SK-N-SH (cell line): ENCODE measurements at places on chromosomes 4 and X.

- DNase-seq, result no peak
Observed at GRCh38 chr4:48645225-48645794, 134.8 kb downstream of the FRYL start.

- no peak for DNase-seq
Observed at GRCh38 chr4:101114936-101115372, 232.4 kb downstream of the PPP3CA start.

DNA sequence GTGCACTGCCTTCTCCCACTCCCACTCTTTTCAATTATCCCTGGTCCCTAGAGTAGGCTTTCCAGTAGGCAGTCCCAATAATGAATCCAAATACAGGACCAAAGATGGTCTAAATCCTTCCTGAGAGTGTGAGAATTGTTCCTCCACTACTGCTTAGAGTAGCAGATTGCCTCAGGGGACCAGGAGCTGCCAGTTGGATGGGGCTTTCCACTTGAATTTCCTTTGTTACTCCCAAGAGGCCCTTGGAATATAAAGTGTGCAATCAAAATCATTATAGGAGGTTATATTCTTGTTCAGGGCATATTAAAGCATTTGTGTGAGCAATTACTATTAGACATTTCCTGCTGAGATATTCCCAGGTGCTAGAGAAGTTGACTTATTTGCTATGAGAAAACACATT is 156.6 kb upstream of the TLL1 start:
- no peak for DNase-seq

GRCh38 chr4:73967866-73968265 is 14.0 kb downstream of the PF4 start:
- DNase-seq, result no peak

- DNase-seq, result peak; percentile 17
Observed at GRCh38 chr4:176001151-176002006, 64.3 kb upstream of the WDR17 start.

- no peak for DNase-seq
Observed at GRCh38 chr4:108560616-108561015, 59.8 kb upstream of the RPL34 start.

- no peak for DNase-seq
Observed at GRCh38 chr4:101418055-101418454, 70.7 kb upstream of the PPP3CA start.

DNA sequence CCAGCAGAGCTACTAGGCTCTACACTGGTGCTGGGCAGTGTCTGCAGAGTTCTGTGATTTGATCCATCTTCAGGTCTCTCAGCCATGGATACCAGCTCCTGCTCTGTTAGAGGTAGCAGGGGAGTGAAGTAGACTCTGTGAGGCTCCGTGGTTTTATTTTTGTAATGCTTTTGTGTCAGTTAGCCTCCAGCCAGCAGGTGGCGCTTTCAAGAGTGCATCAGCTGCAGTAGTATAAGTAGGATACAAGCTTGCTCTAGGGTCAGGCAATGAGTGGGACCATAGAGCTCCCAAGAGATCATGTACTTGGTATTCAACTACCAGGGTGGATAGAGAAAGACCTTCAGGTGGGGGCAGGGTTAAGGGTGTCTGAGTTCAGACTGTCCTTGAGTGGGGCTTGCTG is 362.5 kb upstream of the TRAM1L1 start:
- no peak for DNase-seq

DNA sequence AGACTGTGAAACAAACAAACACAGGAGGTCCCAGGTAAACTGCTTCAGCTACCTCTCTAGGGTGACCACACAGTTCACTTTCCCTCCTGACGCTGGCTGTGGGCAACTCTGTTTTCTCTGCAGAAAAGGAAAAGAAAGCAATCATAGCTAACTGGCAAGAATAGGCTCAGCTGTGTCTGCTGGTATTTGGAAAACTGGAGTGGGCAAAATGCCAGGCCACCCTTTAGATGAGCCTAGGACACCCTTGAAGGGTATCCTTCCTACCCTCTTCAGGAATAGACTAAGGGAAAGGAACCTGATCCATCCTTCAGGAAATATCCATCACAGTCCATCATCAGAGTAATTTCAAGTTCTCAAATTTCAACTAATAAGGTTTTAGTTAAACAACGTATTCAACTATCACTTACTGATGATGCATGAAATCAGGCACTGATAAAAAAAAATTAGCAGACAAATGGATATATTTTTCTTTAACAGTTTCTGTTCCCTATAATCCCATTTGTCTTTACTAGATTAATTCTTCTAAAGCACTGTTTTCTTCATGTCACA is 60.9 kb downstream of the CAMK2D start:
- DNase-seq, result no peak

DNA sequence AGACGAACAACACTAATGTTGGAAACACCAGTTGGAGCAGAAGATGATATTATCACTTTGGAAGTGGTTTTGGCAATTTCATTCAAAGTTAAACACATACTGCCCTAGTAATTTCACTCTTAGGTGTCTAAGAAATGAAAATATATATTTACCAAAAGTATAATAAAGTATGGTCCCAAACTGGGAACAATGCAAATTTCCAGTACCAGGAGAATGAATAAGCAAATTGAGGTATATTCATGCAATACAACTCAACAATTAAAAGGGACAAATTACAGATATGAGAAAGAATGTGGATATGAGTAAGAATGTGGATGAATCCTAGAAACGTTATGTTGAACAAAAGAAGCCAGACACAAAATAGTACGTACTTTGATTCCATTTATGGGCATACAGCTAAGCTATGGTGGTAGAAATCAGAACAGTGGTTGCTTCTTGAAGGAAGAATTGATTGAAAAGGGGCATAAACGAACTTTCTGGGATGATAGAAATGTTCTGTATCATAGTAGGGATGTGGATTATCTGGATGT is 10.0 kb downstream of the ELMOD2 start:
- no peak for DNase-seq

DNA sequence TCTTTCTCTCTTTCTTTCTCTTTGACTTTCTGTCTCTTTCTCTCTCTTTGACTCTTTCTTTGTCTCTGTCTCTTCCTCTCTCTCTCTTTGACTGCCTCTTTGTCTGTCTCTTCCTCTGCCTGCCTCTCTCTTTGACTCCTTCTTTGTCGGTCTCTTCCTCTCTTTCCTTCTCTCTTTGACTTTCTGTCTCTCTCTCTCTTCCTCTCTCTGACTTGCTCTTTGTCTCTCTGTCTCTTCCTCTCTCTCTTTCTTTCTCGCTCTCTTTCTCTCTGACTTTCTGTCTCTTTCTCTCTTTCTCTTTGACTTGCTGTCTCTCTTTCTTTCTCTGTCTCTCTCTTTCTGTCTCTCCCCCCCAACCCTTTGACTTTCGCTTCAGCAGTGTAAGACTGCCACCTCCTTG is 36.4 kb upstream of the OGT start:
- DNase-seq, result no peak

DNA sequence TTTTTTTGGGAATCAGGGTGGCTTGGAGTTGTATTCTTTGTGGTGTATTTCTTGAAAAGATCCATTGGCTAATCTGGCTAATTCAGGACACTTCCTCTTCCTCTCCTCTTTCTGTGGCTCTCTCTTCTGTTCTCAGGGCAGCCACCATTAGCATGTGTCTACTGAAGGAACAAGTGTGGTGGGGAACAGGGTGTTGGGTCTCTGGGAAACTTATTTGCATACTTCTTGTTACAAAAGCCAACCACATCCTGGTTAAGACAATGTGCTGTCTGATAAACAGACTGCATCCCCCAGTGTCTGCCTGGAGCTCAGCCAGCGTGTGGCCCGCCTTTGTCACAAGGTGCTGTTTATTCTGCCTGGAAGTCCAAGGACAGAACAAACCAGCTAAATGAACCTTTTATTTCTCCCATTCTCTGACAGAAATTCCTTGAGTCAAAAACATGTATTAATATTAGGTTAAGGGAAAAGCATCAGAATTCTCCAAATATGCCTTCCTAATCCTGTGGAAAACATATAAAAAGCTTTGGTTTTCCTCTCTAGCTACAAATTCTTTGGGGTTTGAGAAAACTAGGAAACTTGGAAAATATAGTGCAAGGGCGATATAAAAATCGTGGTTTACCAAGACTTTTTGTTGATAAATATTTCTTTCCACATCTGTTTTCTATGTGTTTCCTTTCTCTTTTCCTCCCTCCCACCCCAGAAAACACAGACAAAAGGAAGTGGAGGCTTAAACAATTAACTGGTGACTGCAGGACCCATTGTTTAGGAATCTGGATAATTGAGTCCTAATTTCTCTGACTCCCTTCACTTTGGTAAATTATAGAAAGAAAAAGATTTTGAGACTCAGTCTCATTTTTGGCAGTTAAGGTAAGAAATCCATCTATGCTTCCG is 203.6 kb downstream of the SPRY1 start:
- peak; percentile 24 for DNase-seq

- no peak for DNase-seq
Observed at GRCh38 chrX:1416965-1417760, 25.2 kb upstream of the SLC25A6 start.

GRCh38 chr4:23685471-23685870 is 204.4 kb downstream of the PPARGC1A start:
- DNase-seq, result no peak

DNA sequence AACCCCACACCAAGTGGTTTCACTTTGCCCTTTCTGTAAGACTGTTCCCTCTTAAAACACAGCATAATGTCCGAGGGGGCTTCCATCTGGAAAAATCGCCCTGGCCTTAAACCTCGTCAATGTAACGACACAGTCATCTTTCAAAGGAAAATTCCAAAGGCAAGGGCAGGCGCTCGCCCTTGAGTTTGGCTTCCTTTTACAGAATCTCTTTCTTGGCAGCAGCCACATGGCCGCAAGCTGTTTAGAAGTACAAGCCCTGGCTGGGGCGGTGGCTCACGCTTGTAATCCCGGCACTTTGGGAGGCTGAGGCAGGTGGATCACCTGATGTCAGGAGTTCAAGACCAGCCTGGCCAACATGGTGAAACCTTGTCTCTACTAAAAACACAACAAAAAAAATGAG is 27.1 kb upstream of the GRPEL1 start:
- DNase-seq, result no peak

DNA sequence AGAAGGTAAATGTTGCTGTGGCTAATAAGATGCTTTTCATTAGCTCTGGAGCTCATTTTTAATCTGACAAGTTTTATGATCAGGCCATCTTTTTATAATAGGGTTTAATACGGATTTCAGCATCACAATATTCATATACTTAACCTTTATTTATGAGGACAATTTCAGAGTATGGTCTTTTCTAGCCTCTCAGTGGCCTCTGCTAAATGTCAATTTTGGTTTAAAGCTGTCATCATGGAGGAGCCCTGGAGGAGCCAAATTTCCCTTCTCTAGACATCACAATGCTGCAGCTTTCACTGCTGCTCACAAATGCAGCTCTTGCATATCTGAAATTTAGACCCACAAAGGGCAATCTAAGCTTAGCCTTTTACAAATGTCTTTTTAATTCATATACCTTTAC is 510.4 kb downstream of the PCDH7 start:
- DNase-seq, result no peak

DNA sequence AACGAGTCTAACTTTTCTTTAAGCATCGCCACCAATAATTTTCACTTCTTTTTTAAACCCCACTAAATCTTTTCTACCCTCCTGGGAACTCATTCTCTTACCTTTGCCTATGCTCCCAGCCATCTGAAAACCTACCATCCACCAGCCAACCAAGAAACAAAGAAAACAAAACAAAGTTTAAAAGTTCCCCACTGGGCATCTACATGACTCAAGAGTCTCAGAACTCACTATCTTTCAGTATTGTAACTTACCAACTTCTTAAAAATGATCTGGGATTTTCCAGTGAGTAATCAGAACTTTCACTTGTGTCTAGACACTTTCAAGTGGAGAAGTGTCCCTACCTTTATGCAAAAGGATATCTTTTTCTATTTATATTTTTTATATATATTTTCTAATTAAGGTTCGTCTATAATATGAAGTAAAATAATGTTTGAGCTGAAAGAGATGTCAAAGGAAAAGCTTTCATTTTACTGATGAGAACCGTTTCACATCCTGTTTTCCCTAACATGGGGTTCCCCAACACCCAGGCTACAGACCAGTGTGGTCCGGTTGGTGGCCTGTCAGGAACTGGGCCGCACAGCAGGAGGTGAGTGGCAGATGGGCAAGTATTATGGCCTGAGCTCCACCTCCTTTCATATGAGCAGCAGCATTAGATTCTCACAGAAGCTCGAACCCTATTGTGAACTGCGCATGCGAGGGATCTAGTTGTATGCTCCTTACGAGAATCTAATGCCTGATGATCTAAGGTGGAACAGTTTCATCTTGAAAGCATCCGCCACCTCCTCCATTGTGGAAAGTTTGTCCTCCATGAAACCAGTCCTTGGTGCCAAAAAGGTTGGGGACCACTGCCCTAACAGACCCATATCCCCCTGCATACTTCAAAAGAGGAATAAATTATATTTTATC is 9.8 kb upstream of the TIGD2 start:
- no peak for DNase-seq

DNA sequence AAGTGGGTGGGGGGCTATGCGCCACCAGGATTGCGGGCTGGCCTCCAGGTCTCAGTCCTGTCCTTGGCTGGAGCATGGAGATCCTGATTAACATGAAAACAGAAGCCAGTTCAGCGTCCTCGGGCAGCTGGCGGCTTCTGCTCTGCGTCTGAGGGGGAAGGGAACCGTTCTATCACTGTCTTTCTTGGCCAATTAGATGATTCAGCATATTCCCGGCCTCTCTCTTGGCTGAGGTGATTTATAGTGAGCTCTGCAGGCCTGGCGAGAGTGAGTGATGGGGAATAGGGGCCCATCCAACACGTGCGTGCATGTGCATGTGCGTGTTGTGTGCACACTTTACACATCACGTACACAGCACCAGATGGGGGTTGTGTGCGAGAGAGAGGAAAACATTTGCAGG is 145.8 kb upstream of the ATP6AP2 start:
- peak; percentile 51 for DNase-seq

DNA sequence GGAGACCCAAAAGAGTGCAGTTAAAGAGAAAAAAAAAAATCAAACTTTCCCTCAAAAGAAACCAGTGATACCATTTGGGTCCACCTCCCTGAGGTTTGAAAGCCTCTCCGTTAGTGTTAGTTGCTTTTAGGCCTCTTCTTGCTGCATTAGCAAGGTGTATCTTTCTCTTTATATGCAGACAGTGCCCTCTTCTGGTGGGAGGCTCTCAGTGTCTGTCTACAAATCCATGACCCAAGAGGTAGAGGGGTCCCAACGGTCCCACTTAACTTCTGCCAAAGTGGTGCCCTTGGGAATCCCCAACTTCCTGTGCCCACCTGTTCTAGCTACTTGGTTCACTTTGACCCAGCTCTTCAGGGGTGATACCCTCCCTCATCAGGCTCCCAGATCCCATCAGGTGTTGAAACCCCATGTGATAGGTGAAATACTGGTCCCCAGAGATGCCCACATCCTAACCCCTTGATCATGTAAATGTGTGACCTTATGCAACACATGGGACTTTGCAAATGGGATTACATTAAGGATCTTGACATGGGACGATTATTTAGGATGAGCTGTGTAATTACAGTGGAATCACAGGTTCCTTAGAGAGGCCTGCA is 63.7 kb upstream of the CD99 start:
- peak; percentile 19 for DNase-seq

GRCh38 chrX:69362856-69363255 is 141.3 kb upstream of the NALF2 start:
- peak; percentile 51 for DNase-seq

GRCh38 chr4:118790544-118790943 is 45.4 kb downstream of the SEC24D start:
- no peak for DNase-seq

GRCh38 chrX:26873736-26874135 is 589.4 kb downstream of the PPP4R3C start:
- DNase-seq, result no peak
